COR-L47 (cell line): ENCODE measurements at places on chromosomes 7 and 10.

DNA sequence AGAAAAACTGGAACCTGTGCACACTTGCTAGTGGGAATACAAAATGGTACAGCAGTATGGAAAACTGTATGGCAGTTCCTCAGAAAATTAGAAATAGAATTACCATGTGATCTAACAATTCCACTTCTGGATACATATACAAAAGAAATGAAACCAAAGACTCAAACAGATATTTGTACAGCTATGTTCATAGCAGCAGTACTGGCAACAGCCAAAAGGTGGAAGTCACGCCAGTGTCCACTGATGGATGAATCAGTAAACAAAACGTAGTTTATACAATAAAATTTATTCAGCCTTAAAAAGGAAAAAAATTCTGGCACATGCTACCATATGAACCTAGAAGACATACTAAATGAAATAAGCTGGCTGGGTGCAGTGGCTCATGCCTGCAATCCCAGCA is 23.0 kb downstream of the IDE start:
- DNase-seq: no peak

GRCh38 chr7:69149804-69150782 is 448.2 kb upstream of the AUTS2 start:
- DNase-seq: no peak

GRCh38 chr10:17255512-17255911 is 27.5 kb downstream of the VIM start:
- DNase-seq: no peak

DNA sequence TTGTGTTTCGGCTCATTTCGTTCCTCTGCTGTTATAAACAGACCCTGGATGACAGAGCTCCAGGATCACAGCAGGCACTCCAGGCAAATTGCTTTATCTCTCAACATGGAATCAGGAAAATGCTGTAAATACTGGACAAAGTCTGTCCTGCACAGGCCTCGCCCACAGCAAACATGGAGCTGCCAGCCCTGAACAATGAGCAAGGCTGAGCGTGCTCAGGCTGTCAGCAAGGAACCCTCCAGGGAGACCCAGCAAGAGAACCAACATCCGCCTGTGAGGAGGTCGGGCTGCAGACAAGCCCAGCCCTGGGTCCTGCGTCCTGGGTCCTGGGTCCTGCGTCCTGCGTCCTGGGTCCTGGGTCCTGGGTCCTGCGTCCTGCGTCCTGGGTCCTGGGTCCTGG is 180.8 kb downstream of the PTPRN2 start:
- DNase-seq: no peak

DNA sequence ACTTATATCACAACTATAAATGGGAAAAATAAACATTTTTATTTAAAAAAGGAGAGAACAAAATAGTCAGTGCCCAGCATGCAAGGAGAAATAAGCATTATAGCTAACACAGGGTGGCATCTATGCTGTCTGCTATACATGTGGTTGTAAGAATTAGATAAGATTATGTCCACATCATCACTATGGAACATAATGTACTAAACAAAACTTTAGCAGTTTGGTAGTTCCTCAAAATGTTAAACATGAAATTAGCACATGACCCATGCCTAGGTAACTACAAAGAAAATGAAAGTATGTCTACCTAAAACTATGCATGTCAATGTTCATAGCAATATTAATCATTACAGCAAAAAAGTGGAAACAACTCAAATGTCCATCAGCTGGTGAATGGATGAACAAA is 28.7 kb upstream of the RUFY2 start:
- DNase-seq: no peak

DNA sequence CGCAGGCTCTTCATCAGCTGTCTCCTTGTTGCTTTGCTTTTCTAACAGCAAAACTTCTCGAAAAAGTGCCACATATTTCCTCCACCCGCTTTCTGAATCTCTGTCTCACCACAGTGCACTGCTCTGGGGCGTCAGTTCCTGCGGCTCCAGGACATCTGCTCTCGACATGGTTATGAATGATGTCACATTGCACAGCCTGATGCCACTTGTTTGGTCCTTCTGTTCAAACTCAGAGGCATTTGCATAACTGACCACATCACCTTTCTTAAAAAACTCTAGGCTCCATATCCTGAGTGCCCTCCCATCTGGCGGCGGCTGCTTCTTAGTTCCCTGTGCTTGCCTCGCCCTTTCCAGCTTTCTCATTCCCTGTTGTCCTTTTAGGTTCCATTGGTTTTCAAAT is 469.3 kb upstream of the COBL start:
- DNase-seq: no peak

GRCh38 chr7:114784746-114785145 is 137.1 kb upstream of the MDFIC start:
- no peak for DNase-seq

DNA sequence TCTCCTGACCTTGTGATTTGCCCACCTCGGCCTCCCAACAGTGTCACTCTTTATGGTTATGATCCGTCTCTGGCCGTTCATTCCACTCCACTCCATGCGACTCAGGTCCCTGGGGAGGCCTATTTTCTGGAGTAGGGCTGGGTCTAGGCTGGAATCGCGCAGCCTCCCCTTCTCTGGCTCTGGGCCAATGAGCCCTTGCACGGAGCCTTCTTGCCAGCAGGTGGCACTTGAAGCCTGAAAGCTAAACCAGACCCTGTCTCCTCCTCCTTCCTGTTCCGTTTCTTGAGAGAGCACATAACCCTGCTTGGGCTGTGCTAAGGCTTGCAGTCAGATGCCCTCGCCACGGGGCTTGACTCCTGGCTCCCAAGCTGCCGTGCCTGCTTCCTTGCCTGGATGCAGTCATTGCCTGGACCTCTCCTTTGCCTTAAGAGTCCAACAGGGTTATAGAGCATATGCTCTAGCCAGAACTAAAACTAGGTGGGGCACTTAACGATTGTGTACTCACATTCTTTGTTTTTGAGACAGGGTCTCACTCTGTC is 9.6 kb upstream of the DNAJB12 start:
- peak; percentile 74 for DNase-seq

DNA sequence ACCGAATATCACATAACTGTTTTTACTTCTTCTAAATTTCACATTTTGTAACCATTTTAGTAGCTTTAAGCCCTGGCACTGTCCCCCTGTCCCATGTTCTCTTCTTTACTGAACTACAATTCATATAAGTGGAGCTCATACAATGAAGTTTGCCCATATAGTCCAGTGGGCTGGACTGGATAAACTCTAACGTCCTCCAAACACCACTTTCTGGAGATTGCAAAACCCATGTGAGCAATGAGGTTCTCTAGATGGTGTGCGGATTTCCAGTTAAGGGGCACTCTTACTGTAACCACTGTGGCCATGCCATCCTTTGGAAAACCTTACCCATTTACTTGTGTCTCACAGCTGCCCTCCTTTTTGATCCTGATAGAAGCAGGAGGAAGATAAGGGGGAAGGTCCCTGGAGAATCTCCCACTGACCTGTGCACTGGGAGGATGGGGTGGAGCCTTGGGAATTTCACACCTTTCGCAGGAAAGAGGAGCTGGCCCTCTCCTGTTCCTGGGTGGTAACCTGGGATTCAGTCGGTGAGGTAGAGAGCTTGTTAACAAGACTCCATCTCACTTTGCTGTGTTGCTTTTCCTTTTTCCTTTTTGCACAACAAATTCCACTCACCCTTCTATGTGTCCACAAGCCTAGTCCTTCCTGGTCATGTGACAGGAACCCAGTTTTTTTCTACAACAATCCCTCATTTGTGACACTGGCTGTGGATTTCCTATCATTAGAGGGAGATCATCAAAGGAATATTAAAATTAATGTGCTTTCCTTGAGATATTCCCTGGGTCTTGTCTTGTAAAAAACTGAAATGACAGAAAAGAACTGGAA is 120.7 kb downstream of the ARID5B start:
- DNase-seq: no peak

DNA sequence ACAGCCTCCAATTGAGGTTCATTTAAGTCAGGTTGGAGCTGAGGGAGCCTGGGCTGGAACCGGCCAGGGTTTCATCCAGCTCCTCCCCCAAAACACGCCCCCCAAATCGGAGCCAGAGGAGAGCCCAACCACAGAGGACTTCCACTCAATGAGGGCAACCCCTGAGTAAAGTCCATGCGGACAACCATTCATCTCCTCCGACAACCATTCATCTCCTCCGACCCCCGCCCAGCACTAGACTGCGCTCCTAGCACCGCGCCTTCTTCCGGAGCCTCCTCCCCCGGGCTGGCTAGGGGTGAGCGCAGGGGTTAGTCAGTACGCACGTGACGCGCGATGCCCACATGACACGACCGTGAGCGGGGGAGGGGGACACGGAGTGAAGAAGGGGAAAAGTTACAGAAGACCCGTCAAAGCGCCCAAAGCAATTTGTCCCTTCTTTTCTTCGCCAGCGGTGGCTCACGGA is 1.4 kb downstream of the MAGI2 start:
- DNase-seq: peak; percentile 17

DNA sequence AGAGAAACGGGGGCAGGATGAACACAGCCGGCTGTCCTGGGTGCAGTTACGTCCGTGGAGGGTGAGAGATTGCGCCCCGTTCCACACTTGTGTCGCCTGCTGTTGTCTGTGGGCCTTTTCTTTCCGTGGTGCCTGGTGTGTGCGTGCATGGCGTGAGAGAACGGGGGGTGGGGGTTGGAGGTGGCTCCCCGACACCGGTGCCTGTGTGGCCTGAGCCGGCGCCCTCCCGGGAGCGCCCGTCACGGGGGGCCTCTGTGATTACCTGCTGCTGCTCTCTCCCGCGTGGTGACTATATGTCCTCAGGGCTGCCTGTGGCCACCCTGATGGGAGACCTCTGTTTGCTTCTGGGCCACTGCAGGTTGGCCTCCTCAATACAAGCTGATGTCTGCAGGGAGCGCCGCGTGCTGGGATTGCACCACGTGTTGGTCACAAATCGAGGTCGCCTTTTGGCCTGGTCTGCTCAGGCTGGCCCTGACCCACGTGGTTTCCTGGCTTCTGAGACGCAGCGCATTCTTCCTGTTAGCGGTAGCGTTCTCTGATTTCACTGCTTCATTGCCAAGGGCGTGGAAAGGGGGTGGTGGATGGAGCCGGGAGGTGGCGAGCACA is 10.9 kb upstream of the AP5Z1 start:
- no peak for DNase-seq

DNA sequence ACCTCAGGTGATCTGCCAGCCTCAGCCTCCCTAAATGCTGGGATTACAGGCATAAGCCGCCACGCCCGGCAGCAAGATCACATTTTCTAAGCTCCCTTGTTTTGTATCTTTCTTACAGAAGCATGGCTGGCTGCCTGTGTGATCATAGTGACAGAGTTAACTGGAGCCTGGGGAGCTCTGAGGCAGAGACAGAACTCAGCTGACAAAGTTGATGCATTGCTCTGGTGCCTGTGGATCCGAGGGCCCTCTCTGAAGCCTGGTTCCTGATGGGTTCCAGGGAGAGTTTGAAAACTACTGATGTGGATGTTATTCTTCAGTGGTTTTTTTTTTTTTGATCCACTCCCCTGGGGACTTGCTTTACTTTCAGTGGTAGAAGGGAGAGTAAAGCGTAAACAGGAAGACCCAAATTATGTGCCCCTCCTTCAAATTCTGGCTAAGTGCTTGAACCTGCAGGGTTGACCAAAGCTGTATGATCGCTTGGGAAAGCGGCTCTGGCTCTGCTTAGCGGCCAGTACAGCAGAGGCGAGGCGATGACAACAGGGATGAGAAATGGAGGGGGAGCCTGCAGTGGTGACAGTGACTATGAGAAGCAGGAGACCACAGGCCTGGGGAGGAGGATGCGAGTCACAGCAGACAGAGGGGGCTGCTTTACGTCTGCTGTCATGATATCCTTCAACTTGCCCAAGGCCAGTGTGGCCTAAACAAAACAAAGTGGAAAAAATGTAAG is 6.8 kb upstream of the EFCAB10 start:
- DNase-seq: peak; percentile 13

DNA sequence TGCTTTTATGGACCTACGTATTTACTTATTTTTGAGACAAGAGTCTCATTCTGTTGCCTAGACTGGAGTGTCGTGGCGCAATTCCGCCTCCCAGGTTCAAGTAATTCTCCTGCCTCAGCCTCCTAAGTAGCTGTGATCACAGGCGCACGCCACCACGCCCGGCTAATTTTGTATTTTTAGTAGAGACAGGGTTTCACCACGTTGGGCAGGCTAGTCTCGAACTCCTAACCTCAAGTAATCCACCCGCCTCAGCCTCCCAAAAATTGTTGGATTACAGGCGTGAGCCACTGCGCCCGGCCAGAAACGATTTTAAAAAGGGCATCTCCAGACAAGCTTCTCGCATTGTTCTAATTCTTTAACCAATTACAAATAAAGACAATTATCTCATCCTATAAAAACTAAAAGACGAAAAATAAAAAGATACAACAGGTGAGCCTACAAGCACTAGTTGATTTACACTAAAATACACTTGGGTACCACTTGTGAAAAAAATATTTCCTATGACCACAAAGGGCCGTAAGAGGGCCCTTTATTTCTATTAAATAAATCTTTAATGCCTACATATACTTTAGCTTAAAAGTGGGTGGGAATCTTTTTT is 2.4 kb downstream of the TRA2A start:
- DNase-seq: no peak

DNA sequence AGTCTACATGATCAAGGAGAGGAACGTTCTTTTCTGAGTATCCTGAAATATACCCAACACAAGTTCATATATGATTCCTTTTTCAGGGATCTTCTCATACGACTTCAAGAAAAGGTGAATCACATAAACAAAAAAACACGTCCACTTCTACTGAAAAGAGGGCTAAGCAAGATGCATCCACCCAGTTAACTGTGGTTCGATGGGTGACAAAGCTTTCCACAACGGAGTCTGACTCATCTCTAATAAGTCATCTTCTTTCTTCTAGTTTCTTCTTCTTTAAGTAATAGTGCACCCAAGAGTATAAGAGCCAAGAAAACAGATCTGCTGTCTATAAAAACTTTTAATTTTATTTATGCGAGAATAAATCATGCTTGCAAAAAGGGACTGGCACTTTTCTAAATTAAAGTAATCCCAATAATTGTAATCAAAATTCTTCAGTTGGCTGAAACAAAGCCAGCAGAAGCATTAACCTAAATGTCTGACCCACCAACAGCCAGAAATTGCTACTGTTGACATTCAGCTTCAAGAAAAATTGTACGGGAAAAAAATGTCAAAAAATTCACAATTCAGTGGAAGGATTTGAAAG is 146.9 kb upstream of the ANK3 start:
- DNase-seq: no peak

DNA sequence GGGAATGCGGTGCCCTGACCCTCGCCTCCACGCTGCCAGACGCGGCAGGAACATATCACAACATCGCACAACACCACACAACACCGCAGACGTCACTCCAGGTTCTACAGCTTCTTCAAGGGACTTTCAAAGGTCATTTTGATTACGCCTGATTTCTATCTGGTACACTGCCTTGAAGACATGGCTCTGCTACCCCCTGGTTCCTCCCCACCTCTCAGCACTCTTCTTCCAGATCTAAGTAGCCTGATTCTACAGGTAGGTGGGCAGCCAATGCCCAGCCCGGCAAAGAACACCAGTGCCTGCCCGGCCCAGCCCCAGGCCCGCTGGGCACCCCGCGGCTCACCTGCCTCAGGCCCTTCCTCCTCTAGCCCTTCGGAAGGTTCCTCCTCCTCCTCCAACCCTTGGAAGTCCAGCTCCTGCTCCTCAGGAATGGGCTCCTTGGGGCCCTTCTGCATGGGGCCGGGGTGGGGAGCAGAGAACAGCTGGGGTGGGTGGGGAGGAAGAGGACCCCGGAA is 8.4 kb downstream of the GIGYF1 start:
- no peak for DNase-seq
